ENCODE measurements at places on chromosomes 2 and 18. TPM values are rescaled to one million over a fixed set of nuclear protein-coding genes. Genes with fewer than 3 reads are reported as not detected.

DARS1 gene
- total RNA-seq: 72.6 TPM

DNA sequence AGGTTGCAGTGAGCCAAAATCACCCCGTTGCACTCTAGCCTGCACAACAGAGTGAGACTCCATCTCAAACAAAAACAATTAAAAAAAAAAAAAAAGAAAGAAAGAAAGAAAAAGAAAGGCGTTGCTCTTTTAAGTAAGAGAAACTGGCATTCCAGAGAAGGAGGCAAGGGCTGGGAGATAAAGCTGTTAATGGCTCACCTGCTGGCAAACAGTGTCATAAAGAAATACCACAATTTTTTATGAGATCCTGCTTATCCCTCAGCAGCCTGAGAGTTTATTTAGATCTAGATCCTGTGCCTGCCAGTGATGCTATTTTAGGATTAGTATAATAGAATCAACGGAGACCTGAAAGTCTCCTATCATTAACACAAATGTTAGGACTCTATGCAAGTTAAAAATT is 16.3 kb downstream of the SLC19A3 start:
- DNase-seq: no peak

GRCh38 chr2:86036669-86037138 is 69.0 kb downstream of the POLR1A start:
- DNase-seq: no peak

LRRTM4 gene
- not detected for total RNA-seq

GRCh38 chr2:36809069-36809445 is 112.5 kb downstream of the VIT start:
- no peak for DNase-seq

DNA sequence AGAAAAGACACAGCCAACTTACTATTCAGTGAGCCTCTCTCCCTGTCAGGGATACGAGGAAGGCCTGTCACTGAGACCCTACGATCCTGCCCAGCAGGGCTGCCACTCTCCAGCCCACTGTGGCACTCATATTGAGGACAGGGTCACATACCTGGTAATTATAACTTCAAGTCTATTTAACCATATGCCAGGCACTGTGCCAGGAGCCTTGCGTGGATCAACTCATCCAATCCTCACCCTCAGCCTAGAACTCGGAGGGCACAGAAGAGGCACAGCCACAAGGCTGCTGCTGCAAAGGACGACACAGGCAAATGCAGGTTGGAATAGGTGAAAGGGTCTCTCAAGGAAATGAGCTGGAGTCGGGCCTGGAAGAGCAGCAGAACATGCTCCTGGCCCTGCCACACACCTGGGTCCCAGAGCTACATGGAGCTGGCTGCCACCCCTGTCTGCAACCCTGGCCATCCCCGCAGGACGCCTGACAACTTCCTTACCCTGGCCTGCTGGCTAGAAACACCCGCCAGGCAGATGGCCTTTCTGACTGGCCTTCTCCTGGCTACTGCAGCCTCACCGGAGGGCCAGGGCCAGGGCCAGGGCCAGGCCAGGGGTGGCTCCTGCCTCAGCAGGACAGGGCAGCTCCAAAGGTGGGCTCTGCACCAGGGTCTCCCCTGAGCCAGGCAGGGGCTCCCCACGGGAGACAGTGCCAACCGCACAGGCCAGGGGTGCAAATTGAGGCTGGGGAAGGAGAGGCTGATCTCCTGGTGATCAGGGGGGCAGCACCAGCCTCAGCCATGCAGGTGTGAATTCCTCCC is 32.1 kb upstream of the SLC66A3 start:
- DNase-seq: no peak

DNA sequence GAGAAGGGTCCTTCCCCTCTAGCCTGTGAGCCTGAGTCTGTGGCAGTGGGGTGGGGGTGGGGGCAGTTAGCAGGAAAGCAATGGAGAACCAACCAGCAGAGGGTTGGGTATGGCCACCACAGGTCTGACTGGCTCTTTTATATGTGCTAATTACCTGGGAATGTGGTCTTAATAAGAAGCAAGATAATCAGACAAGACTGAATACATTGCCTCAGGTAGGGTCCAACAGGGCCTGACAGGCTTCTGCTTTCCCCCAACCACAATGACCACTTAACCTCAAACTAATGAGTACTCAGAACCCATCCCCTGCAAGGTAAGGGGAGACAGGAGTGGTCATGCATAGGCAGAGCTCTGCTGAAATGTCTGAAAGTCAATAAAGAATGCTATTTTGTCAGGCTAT is 39.2 kb upstream of the GALNT1 start:
- DNase-seq: no peak

DNA sequence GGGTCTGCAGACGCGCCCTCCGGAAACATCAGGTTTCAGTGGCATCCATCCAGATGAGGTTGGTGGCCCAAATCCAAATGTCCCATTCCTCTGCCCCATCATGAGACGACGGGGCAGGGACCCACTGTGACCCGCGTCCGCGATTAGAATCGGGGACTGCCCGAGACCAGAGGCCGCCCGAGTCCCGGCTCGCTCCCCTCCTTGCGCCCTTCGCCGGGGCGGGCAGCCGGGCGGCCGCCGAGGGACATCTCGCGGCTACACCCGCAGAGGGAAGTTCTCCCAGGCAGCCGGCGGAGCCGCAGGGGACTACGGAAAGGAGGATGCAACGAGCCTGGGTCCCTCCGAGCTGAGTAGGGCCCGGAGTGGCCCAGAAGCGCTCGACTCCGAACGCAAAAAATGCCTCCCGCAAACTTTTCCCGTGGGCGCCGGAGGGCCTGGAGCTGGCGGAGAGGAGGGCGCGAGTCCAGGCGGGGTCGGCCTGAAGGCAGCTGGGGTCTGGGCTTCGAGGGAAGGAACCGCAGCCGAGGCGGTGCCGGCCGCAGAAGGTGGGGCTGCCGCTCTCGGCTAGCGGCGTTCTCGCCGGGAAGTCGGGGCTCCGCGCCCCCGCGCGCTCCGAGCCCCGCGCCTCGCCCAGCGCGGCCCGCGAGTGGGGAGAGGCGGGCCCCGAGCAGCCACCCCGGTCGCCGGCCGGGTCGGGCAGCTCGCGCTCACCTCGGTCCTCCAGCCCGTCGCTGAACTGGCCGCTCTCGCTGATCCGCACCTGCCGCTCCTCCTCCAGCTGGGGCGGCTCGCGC is 580 bp downstream of the TMEM163 start:
- no peak for DNase-seq

GRCh38 chr18:26119246-26119645 is 14.4 kb upstream of the PSMA8 start:
- peak; percentile 42 for DNase-seq

DNA sequence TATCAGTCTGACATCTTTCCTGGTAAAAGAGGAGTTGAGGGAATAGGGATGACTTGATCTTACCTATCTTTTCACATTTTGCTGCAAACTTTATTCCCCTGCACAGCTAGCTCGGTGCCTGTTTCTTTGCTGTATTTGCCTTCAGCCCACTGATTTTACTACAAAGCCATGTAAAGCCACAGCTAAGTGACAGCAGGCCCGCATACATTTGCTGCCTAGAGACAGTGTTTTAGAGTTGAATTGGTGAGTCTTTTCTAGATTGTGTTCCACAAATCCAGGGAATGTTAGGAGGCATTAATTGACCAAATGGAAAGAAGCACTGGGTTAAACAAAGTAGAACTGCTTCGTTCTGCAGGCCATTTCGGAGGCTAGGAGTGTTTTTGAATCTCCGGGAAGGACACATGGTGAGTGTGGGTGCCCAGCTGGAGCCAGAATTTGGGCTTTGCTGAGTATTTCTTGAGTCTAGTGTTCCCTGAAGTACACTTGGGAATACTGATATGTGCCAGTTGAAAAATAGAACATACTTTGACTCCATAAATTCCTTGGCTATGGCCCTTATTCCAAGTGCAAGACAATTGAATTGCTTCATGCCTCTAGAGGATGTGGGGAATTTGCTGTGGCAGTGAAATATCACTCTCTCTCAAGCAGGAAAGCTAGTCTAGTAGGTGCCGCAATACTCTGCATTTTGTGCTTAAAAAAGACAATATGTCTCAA is 329.8 kb downstream of the PTPRM start:
- DNase-seq: no peak

TNFAIP6 gene
- 0.59 TPM for total RNA-seq

Data from HFFc6 (cell line).